Retina (tissue), 1 donor: ENCODE measurements at places on chromosomes 11 and 22.

GRCh38 chr22:50251477-50252081, 514 bp upstream of the HDAC10 start:
- no peak for DNase-seq

GRCh38 chr11:32821517-32821916, 8.2 kb upstream of the PRRG4 start:
- DNase-seq = no peak

DNA sequence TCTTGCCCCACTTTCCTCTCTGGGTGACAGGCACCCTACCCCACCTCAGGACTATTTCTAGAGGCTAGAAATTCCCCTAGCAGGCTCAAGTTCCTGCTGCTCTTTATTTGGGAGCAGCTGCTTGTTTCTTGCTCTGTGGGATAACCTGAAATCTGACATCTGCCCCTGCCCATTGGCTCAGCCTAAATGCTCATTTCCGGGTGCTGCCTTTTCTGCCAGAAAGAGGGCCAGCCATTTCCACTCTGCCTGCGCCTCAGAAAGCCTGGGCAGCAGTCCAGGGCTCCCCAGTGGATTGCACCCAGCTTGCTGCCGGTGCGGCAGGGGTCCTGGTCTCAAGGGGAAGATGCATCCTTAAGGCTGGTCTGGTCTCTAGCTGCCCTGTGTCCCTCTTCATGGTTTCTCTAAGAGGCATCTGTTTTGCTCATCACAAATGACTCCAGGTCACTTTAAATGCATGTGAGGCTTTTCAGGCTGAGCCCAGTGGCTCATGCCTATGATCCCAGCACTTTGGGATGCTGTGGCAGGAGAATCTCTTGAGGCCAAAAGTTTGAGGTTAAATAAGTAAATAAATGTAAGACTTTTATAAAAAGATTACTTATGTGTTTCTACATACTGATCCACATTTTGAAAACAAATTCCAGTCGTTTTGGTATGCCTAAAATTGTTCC, 10.3 kb upstream of the PNPLA5 start:
- DNase-seq = no peak

DNA sequence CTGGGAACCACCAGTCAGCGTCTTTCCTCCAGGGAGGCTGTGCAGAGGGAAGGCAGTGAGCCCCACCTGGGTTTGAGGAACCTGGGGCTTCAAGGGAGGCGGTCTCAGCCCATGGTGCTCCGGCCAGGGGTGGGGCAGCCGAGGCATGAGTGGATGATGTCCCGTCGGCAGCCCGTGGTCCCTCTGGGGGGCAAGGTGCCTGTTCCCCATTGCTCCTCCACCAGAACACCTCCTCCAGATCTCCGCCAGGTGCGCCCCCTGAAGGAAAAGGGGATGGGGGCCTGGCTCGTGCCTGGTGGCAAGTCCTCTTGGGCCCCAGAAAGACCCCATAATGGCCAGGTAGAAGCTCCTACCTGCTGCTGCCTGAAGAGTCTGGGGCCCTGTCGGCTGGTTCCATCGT, 94.1 kb downstream of the KCNQ1 start:
- no peak for DNase-seq

DNA sequence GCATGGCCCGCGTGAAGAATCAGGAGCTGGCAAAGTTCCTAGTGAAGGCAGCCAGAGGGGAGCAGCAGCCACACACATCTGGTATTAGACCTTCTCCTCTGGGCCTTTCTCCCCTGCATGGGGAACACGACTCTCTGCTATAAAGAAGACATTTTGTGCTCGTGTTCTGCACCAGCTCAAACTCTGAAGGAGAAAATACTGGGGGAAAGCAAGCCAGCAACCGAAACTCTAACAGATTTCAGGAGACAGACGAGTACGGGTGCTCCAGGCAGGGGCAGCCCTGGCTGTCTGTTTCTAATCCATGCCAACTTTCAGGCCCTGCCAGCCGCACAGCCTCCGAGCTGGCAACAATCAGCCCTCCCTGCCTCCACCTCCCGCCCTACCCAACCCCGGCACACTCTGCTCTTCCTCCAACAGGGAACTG, 296.3 kb downstream of the BRD1 start:
- no peak for DNase-seq
